Pancreas (tissue), 10 donors: ENCODE measurements at places on chromosomes 7 and 10. TPM values are rescaled to one million over a fixed set of nuclear protein-coding genes. Genes with fewer than 3 reads are reported as not detected.

CEP55 gene
- 0.07 TPM for polyA plus RNA-seq

GPR15LG gene
- 0.23 TPM for polyA plus RNA-seq

- no peaks in the 10 kb centered on the region for H3K36me3 ChIP-seq
- H3K4me3 ChIP-seq: no peak overlapping the region
- H3K27me3 ChIP-seq: no peaks in the 10 kb centered on the region
- no peak overlapping the region for H3K27ac ChIP-seq
- H3K4me1 ChIP-seq: no peaks in the 10 kb centered on the region
Observed at GRCh38 chr10:116421815-116422214, 5.8 kb upstream of the PNLIPRP3 start.

RSU1 gene
- 18.8 TPM for polyA plus RNA-seq

CALHM3 gene
- 0.11 TPM for polyA plus RNA-seq

DNA sequence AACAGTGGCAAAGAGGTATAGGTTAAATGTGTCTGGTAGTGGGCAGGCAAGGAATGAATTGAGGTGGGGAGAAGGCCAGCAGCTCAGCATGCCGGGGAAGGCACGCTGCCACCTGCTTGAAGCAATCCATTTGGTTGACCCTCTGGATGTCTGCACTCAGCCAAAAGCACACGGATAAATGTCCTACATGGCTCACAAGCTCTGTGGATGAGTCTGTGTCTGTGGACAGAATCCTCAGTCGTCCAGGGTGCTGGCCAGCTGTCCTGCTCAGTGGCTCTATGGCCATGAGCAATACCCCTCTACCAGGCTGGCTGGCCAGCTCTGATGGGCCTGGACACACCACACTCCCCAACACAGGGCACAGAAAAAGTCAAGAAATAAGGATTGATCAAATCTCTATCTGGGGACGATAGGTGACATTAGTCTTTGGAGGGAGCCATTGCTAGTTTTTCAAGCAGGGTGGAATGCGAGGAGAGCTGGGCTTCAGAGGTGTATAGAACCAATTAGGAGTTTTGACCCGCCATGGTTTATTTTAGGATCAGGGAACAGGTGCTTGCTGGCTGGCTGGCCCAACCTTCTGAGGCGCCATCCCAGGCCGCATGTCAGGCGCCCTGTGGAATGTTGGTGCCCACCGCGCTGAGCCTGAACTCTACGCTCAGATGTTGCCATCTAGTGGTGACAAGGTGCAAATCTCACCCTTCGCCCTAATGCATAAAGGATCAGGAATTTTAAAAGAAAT lies 493.4 kb downstream of the TNS3 start:
- peak; percentile 61 for DNase-seq
- no peak overlapping the region for H3K4me3 ChIP-seq
- no peaks in the 10 kb centered on the region for H3K4me1 ChIP-seq
- H3K27ac ChIP-seq: no peak overlapping the region
- no peaks in the 10 kb centered on the region for H3K27me3 ChIP-seq

DNA sequence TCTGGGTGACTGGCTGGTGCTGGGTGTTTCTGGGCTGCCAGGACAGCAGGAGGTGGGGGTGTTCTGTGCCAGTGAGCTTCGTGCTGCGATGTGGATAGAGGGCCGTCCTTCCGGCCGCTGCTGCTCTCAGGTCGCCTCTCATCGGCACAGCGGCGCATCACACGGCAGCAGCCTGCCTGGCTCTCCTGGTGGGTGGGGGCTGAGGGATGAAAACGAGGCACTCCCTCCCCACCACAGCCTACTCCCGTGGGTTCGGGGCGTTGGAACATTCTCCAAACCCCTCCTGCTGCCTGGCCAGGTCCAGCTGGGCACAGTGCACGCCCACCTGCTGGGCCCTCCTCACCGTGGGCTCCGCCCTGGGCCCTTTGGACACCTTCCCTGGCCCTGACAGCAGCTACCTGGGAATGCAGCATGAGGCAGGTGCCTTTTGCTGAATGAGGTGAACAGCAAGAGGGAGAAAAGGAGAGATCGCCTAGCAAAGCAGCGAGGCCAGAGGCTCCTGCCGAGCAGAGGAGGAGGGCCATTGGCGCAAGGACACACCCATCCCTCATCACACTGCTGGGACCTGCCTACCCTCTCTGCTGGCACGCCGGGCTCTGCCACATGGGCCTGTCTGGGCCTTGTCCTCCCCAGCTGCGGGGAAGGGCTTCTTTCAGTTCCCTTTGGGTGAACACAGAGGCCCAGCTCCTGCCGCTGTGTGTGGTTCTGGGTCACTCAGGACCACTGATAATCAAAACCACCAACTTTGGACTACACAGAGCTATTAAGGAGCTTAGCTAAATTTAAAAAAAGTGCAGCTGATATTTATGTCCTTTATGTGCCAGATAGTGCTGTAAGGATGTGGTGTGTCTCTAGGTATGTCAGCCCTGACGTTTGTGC lies 33.4 kb downstream of the INPP5A start:
- no peak overlapping the region for H3K27ac ChIP-seq
- no peak overlapping the region for H3K4me3 ChIP-seq
- no peak for DNase-seq
- no peaks in the 10 kb centered on the region for H3K27me3 ChIP-seq

IFIT3 gene
- polyA plus RNA-seq: 2.3 TPM

CXCL12 gene
- polyA plus RNA-seq: 35.9 TPM

- peak overlapping the region; percentile 76 for H3K4me3 ChIP-seq
- H3K27ac ChIP-seq: peak overlapping the region; percentile 98
- H3K36me3 ChIP-seq: no peaks in the 10 kb centered on the region
- no peaks in the 10 kb centered on the region for H3K27me3 ChIP-seq
- no peak for DNase-seq
- H3K4me1 ChIP-seq: peaks cover 3% of the 10 kb centered on the region
Observed at GRCh38 chr10:124916098-124916584, 25.8 kb upstream of the ZRANB1 start.

PODXL gene
- 23.0 TPM for polyA plus RNA-seq

FAM237B gene
- not detected for polyA plus RNA-seq

- no peak overlapping the region for H3K4me3 ChIP-seq
- H3K36me3 ChIP-seq: no peaks in the 10 kb centered on the region
- H3K27ac ChIP-seq: no peak overlapping the region
- H3K27me3 ChIP-seq: no peaks in the 10 kb centered on the region
- H3K4me1 ChIP-seq: no peaks in the 10 kb centered on the region
Observed at GRCh38 chr7:146670532-146670931, 553.9 kb downstream of the CNTNAP2 start.

DNA sequence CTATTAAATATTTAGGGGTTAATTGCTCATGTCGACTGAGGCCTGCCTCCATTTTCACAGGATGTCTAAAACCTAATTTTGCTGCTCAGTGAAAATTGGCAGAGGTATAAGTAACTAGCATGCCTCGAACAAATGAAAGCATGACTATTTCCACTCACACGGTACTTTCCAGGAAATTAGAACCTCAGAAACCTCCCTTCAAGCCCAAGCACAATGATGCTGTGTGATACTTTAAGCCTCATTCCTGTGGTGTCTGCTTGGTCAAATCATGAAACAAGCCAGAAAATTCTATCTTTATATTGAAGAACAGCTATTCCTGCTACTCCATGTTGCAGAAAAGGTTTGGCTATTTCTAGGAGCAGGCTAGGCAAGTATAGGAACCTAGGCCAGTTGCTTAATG lies 203.0 kb downstream of the SORCS3 start:
- no peak for DNase-seq
- no peaks in the 10 kb centered on the region for H3K4me1 ChIP-seq
- no peaks in the 10 kb centered on the region for H3K36me3 ChIP-seq
- no peak overlapping the region for H3K4me3 ChIP-seq
- no peaks in the 10 kb centered on the region for H3K27me3 ChIP-seq
- no peak overlapping the region for H3K27ac ChIP-seq

DNA sequence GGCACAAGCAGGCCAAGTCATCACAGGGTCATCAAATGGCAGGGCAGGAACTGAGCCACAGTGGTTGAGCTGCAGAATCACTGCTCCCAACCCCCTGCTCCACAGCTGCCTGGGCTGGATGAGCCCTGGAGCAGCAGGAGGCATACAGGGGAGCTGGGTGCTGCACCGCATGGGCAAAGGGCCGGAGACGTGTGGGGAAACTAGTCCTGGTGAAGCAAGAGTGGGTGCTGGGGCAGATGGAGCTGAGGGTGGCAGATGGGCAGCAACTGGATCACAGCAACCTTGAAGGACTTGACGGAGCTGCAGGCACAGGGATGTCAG lies 16.0 kb upstream of the VOPP1 start:
- H3K27ac ChIP-seq: no peak overlapping the region
- DNase-seq: no peak
- H3K4me3 ChIP-seq: no peak overlapping the region
- no peaks in the 10 kb centered on the region for H3K36me3 ChIP-seq
- no peaks in the 10 kb centered on the region for H3K27me3 ChIP-seq

GRCh38 chr10:103637927-103638557 lies 144.5 kb downstream of the NEURL1 start:
- no peaks in the 10 kb centered on the region for H3K36me3 ChIP-seq
- no peaks in the 10 kb centered on the region for H3K27me3 ChIP-seq
- no peak overlapping the region for H3K4me3 ChIP-seq
- peak overlapping the region; percentile 32 for H3K27ac ChIP-seq

- no peaks in the 10 kb centered on the region for H3K4me1 ChIP-seq
- DNase-seq: no peak
- H3K36me3 ChIP-seq: no peaks in the 10 kb centered on the region
- no peak overlapping the region for H3K27ac ChIP-seq
- no peak overlapping the region for H3K4me3 ChIP-seq
Observed at GRCh38 chr10:48429309-48429708, 122.8 kb downstream of the MAPK8 start.

DNA sequence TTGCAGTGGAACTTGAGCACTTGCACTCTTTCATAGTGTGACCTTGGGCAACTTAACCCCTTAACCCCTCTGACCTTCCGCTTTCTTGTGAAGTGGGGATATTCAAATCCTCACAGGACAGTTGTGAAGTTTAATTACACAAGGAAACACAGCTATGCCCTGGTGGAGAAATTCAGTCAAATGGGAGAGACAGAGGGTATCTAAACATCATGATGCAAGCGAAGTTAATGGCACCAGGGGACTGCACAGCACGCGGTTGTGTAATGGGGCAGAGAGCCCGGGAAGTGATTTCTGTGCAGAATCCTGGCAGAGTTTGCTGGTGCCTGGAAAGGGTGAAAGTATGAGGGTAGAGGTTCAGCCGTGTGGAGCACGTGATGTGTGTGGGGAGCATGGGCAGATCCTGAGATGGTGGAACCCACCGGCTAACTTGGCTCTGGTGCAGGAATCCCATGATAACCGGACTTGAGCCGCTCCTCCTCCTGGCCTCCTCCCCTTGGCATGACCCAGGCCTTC lies 51.7 kb downstream of the SNX10 start:
- H3K27ac ChIP-seq: no peak overlapping the region
- no peak overlapping the region for H3K4me3 ChIP-seq
- H3K27me3 ChIP-seq: no peaks in the 10 kb centered on the region
- H3K36me3 ChIP-seq: no peaks in the 10 kb centered on the region

DNA sequence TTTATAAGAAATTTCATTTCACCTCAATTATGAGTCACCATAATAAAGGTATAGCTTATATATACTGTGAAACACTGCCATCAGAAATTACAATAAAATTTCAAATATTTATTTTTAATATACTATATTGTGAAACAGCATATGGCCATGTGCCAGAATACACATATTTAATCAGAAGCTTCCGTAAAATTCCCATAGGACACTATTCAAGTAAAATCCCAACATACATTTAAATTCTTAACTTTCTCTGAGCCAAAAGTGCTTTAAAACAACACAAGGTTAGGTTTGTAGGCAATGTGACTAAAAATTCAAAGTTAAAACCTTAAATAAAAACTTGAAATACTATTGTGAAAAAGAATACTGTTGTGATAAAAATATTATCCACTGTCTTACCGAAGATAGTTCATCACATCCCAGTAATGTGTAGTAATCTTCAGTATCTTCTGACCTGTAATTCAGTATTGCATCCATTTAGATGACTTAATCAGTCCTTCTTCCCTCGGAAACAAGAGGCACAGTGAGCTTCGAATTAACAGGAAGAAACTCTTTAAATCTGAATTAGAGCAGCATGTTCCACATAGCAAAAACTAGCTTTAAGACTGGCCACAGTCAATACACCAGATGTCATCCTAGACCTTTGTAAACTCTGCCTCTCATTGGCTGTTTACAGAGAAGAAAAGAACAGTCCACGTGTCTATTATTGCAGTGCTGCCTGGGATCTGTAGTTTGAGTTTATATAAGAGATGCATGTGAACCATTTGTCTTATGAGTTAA lies at the start of gene DNAJC12:
DNAJC12 (minus strand) TSS at position 648 of the 774 bp plus-strand sequence; CDS start at position 471, 177 bp downstream.
- no peaks in the 10 kb centered on the region for H3K27me3 ChIP-seq
- H3K4me3 ChIP-seq: peak within 1 kb of the TSS; percentile 2
- H3K4me1 ChIP-seq: no peaks in the 10 kb centered on the region
- peak; percentile 30 for DNase-seq
- no peaks in the 10 kb centered on the region for H3K36me3 ChIP-seq

DNA sequence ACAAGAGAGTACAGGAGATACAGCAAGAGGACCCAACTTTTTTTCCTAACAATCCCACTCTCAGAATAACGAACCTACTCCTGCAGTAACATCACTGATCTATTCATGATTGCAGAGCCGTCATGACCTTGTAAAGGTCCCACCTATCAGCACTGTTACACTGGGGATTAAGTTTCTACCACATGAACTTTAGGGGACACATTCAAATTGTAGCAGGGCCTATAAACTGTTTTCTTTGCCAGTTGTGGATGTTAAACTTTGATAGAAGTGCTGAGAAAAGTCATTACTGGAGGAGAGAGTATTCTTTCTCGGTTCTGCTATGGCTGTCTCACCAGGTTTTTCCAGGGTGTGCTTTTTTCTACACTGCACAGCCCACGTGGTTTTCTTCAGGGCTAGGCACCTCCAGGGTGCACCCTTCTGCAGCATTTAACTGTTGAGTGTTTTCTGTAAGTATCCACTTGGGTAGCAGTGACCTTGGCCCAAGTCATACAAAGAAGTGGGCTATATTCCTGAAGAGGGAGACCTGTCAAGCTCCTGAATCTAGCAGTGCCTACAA lies 131.6 kb upstream of the AHR start:
- DNase-seq: no peak
- H3K27me3 ChIP-seq: no peaks in the 10 kb centered on the region
- no peak overlapping the region for H3K4me3 ChIP-seq
- H3K36me3 ChIP-seq: no peaks in the 10 kb centered on the region

DNA sequence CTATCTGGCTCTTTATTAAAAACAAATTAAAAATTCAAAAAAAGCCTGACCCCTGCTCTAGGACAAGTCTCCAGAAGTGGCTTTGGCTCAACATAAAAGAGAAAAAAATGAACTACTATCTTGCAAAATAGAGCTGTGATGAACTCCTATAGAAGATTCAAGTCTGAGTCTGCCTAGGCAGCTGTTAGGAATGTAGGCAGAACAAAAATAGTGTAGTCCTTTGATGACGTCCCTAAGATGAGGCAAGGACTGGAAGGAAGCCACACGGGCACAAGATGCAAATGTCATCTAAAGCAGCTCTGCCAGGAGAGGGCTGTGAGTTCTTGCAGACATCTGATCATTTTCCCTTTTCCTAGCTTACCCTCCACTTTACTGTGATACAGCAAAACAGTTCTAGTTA lies 20.5 kb downstream of the ASNS start:
- no peak overlapping the region for H3K27ac ChIP-seq
- DNase-seq: no peak
- H3K27me3 ChIP-seq: no peaks in the 10 kb centered on the region

DNA sequence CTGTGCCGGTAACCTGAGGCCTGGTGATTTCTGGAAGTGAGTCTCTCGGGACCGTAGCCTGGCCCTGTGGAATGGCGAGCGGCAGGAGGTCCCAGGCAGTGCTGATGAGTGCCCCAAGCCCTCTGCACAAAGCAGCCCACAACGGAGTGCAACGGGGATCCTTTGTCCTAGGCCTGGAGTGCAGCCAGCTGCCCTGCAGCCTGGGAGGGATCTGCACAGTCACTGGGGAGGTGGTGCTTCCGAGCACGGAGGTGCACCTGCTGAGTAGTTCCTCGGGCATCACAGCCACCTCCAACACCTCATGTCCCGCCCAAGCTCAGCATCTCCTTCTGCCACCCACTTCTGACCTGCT lies 162.8 kb upstream of the ZMIZ1 start:
- no peaks in the 10 kb centered on the region for H3K27me3 ChIP-seq
- H3K4me3 ChIP-seq: no peak overlapping the region
- DNase-seq: no peak
- no peaks in the 10 kb centered on the region for H3K36me3 ChIP-seq
- H3K4me1 ChIP-seq: no peaks in the 10 kb centered on the region
